Panc1 (cell line): ENCODE measurements at places on chromosomes 3 and 15. TPM values are rescaled to one million over a fixed set of nuclear protein-coding genes. Genes with fewer than 3 reads are reported as not detected.

MRPL3 gene
- total RNA-seq, result 129 TPM

DUOXA2 gene
- total RNA-seq, result not detected

ATP10A gene
- 0.31 TPM for total RNA-seq

RGMA gene
- total RNA-seq, result 0.62 TPM

C3orf52 gene
- total RNA-seq, result 12.6 TPM

WDR76 gene
- 40.0 TPM for total RNA-seq

PIGZ gene
- total RNA-seq, result 6.3 TPM

CRABP1 gene
- 6.7 TPM for total RNA-seq

GADL1 gene
- not detected for total RNA-seq

GPR62 gene
- total RNA-seq, result not detected

AGTR1 gene
- 0.28 TPM for total RNA-seq

RPP14 gene
- total RNA-seq, result 16.4 TPM

MAGEL2 gene
- total RNA-seq, result not detected

NEDD4 gene
- total RNA-seq, result 18.8 TPM

C15orf62 gene
- 0.33 TPM for total RNA-seq

PLA1A gene
- not detected for total RNA-seq

CELSR3 gene
- total RNA-seq, result 7.7 TPM

SNX22 gene
- total RNA-seq, result 2.3 TPM

LYZL4 gene
- not detected for total RNA-seq

ACAD9 gene
- total RNA-seq, result 70.9 TPM

PLCH1 gene
- 0.03 TPM for total RNA-seq
